Cardiac atrium fibroblast (primary cell): ENCODE measurements at places on chromosomes 3 and 15. TPM values are rescaled to one million over a fixed set of nuclear protein-coding genes. Genes with fewer than 3 reads are reported as not detected.

Gene OSBPL10
- 12.2 and 15.7 TPM in 2 replicates for total RNA-seq

Gene GOLGA8B
- total RNA-seq, result 1.6 and 22.2 TPM in 2 replicates

Gene PTH1R
- total RNA-seq, result 7.5 and 13.5 TPM in 2 replicates

Gene CTDSPL
- 37.4 and 40.3 TPM in 2 replicates for total RNA-seq

Gene C3orf49
- not detected in 2 replicates for total RNA-seq

Gene CPNE9
- not detected in 2 replicates for total RNA-seq

Gene MYLK
- total RNA-seq, result 0.54 and 1.9 TPM in 2 replicates

Gene SAMMSON
- 0.16 TPM in 1 of 2 replicates, not detected in the other for total RNA-seq

Gene CCR9
- not detected in 2 replicates for total RNA-seq

Gene ATP13A4
- not detected in 2 replicates for total RNA-seq

Gene XRN1
- total RNA-seq, result 12.8 and 17.5 TPM in 2 replicates

Gene ITIH3
- total RNA-seq, result 0.65 and 4.9 TPM in 2 replicates

Gene STX19
- not detected in 2 replicates for total RNA-seq
